ENCODE measurements at places on chromosomes 4 and X.

DNA sequence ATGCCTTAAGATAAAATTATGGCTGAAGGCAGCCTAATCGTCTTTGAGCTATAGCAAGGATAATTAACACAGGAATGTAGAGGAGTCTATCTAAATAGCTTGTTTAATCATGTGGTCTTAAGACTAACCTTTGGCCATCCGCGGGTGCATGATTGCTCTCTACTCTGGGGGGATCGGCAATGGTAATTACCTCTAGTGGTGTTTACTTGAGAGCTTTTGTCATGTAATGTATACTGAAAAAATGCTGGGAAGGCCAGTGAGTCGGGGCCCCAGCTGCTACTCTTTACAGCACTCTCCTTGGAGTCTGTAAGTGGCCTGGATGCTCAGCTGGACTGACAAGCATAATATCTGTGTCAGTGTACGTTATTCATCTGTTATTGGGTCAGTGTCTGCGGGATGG lies 65.5 kb upstream of the GNPDA2 start:
- no peak for DNase-seq

GRCh38 chr4:156169861-156170260 lies 216.2 kb upstream of the CTSO start:
- no peak for DNase-seq

DNA sequence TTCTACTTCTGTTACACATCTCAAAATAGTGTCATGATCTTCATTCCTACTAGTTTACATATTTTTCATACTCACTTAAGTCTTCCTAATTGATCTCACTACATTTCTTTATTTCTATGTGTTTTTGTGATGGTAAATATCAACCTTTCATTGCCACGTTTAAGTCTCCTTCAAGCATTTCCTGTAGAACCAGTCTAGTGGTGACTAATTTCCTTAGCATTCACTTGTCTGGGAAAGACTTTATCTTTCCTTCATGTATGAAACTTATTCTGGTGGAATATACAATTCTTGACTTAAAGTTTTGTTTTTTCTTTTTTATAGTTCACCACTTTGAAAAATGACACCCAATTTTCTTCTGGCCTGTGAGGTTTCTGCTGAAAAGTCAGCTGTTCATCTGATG lies 181.4 kb upstream of the NEIL3 start:
- peak; percentile 31 for DNase-seq

DNA sequence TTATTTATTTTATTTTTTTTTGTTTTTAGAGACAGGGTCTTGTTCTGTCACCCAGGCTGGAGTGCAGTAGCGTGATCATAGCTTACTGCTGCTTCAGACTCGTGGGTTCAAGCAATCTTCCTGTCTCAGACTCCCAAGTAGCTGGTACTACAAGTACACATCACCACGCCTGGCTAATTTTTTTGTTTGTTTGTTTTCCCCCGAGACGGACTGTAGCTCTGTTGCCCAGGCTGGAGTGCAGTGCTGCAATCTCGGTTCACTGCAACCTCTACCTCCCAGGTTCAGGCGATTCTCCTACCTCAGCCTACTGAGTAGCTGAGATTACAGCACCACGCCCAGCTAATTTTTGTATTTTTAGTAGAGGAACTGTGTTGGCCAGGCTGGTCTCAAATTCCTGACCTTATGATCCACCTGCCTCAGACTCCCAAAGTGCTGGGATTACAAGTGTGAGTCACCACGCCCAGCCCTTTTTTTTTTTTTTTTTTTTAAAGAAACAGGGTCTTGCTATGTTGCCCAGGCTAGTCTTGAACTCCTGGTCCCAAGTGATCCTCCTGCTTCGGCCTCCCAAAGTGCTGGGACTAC lies 32.2 kb downstream of the COPS4 start:
- no peak for DNase-seq

DNA sequence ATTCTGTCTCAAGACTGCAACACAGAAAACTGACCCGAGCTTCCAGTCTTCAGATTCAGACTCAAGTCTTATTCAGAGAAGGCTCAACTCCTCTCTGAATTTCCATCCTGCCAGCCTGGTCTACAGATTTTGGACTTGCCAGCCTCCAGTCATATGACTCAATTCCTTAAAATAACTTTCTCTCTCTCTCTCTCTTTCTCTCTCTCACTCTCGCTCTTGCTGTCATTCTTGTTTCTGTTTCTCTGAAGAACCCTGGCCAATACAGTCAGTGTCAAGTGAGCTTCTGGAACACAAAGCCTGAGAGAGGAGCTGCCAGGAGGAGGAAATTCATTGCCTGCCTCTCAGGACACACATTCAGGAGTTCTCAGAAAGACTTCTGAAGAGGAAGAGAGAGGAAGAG lies 154.9 kb downstream of the PARM1 start:
- no peak for DNase-seq

DNA sequence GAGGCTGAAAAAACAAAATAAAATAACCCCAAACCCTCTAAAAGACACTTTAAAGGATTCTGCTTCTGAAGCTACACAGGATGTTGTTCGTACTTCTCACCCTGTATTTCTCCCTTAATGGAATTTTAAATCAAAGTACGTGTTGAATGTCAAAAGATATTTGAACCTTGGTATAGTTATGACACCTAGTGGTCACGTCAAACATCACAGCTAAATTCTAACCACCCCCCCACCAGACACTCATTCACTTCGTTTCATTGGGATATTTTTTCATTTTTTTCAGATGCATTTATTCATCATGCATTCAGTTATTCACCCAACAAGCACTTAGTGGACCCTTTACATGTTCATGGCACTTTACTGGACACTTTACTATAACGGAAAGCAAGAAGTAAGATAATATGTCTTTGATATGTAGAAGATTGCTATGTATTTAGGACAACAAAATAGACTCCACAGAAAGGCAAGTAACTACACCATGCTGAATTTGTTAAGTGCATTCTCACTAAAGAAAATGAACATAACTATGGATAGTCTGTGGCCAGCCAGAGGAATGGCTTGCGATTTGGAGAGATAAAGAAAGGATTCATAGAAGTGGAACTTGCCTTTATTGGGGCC lies 62.5 kb upstream of the GPR174 start:
- DNase-seq = peak; percentile 0

DNA sequence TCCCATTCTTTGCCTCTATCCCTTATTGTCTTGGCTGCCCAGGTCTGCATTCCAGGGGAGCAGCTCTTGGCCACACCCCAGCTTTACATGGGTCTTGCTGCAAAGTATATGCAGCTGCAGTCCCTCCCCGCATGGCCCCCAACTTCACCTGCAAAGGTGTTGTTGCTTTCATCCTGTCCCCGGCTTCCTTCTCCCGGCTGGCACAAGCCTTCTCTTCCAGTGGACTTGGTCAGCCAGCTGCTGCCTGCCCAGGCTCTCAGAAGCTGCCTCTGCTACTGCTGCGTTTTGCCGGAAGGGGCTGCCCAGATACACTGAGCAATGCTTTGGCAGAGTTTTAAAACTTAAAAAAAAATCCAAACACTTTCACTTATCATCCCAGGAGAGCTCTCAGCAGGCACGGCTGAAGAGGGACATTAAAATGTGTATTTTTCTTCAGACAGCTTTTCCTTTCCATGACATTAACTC lies 121.2 kb upstream of the PDLIM3 start:
- peak; percentile 28 for DNase-seq

DNA sequence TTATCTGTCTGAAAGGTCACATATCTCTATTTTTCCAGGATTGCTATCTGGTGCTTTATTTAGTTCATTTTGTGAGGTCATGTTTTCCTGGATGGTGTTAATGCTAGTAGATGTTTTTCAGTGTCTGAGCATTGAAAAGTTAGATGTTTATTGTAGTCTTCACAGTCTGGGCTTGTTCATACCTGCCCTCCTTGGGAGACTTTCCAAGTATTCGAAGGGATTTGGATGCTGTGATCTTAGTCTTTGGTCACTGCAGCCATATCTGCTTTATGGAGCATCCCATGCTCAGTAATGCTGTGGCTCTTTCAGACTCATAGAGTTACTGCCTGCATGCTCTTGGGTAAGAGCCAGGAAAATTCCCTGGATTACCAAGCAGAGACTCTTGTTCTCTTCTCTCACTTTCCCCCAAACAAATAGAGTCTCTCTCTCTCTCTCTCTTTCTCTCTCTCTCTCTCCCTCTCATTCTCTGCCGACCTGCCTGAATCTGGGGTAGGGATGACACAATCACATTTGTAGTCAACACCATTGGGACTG lies 130.0 kb downstream of the AR start:
- DNase-seq = no peak

DNA sequence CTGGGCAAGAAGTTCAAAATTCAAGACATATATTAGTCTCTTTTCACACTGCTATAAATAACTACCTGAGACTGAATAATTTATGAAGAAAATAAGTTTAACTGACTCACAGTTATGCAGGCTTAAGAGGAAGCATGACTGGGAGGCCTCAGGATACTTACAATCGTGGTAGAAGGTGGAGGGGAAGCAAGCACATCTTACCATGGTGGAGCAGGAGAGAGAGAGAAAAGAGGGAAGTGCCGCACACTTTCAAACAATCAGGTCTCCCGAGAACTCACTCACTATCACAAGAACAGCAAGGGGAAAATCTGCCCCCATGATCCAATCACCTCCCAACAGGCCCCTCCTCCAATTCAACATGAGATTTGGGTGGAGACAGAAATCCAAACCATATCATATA lies 273.3 kb upstream of the RASGEF1B start:
- no peak for DNase-seq

DNA sequence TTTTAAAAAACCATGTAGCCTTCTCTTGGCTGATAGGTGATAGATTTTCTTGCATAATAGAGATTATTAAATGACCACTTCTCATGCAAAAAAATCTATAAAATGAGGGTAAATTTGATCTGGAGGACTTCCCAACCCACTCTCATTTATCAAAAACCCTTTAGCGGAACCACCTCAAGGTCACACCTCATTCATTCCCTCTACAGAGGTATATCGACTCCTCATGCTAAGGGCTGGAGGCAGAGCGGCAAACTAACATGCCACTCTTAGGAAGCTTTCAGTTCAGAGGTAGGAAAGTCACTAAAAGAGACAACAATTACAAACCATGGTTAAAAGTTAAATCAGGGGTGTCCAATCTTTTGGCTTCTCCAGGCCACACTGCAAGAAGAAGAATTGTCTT lies 90.0 kb downstream of the COX7B2 start:
- no peak for DNase-seq

GRCh38 chrX:150696866-150697265 lies 3.7 kb downstream of the MTMR1 start:
- no peak for DNase-seq

GRCh38 chr4:94428884-94429283 lies 22.9 kb upstream of the PDLIM5 start:
- DNase-seq = no peak

- DNase-seq = no peak
These were observed 287.0 kb upstream of the NOCT start for GRCh38 chr4:138728566-138728965.

DNA sequence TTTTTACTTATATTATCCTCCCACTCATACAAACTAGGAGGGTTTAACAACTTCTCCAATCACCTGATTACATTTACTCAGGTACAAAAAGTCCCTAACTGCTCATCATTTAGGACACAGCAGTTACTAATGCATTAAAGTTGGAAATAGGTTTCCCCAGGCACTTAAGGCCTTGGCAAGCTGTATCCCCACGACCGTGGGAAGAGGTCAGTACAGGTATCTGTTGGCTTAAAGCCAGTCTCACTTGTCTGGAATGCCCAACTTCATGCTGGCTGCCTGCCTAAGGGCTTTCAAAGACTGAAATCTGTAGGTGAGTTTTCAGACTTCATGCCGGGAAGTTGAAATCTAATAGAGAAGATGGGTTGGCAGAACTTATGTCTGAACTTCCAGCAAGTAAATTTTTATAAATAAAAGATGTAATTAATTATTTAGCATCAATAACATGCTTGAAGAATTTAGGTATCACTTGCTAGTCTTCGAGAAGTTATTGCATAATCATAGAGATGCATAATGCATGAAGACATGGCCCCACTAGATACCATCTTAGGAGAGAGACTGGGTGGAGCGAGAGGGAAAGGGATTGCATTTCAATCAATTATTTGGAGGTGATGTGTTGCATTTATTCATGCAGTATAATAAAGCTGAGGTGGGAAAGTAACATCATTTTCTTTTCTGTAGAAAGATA lies 54.2 kb downstream of the SCD5 start:
- no peak for DNase-seq

- DNase-seq = no peak
These were observed 79.8 kb downstream of the FUNDC1 start for GRCh38 chrX:44462850-44463249.

GRCh38 chrX:39011454-39012221 lies 210.4 kb downstream of the MID1IP1 start:
- DNase-seq = no peak

- DNase-seq = peak; percentile 27
These were observed 182.1 kb downstream of the CPE start for GRCh38 chr4:165560941-165561340.

DNA sequence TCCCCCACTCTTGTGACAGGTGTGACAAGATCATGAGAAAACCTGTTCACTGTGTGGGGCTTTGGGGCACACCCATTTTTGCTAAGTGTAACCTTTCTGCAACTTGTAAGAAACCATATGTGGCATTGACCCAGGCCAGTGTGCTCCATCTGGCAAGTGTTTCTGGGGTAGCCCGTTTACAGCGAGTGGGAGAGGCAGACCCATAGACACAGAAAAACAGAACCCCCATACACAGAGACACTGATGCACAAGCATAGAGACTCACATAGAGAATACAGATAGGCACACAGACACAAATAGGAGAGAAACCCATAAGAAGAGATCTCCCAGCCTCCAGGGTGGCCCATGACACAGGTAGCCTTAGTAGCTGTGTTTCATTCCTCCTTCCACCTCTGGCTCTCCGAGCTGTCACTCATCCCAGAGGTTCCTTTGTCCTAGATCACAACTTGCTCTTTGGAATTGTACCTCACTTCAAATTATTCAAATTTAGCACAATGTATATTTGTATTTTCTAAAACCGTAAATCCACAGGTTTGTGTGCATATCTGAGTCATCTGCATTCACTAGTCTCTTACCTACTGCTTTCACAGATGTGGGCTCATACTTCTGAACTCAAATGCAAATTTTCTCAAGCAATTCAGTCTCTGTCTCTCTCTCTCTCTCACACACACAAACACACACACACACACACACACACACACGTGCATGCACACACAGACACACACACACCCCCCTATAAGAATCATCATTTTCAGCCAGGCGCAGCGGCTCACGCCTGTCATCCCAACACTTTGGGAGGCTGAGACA lies 114.4 kb downstream of the SH3KBP1 start:
- DNase-seq = no peak

- DNase-seq = no peak
These were observed 1.6 kb upstream of the EXOC1 start for GRCh38 chr4:55851885-55852284.
